ENCODE measurements at places on chromosomes 5 and 9.

DNA sequence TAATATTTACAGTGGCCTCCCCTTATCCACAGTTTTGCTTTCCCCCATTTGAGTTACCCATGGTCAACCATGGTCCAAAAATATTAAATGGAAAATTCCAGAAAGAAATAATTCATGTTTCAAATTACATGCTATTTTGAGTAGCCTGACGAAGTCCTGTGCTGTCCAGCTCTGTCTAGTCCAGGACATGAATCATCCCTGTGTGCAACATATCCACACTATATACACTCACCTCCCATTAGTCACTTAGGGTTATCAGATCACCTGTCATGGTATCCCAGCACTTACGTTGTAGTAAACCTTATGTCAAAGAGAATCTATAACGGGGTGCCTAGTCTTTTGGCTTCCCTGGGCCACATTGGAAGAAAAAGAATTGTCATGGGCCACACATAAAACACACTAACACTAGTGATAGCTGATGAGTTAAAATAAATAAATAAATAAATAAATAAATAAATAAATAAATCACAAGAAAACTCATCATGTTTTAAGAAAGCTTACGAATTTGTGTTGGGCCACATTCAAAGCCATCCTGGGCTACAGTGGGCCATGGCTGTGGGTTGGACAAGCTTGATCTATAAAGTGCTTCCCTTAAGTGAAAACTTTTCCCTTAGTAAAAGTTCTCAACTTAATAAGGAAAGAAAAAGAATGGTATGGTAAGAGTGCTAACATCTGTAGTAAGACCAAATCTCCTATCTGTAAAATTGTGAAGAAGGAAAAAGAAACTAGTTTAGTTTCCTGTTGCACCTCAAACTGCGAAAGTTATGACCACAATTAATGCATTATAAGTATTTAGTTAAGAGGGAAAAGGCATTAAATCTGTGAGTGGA, 15.9 kb upstream of the OMD start:
- no peak for DNase-seq

DNA sequence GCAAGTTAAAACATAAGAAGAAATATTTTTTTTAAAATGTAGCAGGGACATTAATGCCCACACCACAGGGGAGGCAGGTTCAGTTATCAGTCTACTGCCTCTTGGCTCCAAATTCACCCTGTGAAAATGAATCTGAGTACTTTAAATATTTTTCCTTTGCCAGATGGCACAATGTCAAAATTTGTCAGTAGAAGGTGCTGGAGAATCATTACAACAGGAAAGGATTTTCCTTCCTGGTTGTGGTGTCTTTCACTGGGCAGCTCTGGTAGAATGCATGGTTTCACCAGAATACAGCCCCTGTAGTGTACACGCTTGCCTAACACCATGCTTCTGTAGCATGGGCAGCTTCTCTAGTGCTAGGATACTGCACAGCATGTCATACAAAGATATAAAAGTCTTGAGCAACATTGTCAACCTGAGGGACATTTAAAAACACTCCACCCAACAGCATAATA, 9.7 kb upstream of the SREK1 start:
- no peak for DNase-seq

DNA sequence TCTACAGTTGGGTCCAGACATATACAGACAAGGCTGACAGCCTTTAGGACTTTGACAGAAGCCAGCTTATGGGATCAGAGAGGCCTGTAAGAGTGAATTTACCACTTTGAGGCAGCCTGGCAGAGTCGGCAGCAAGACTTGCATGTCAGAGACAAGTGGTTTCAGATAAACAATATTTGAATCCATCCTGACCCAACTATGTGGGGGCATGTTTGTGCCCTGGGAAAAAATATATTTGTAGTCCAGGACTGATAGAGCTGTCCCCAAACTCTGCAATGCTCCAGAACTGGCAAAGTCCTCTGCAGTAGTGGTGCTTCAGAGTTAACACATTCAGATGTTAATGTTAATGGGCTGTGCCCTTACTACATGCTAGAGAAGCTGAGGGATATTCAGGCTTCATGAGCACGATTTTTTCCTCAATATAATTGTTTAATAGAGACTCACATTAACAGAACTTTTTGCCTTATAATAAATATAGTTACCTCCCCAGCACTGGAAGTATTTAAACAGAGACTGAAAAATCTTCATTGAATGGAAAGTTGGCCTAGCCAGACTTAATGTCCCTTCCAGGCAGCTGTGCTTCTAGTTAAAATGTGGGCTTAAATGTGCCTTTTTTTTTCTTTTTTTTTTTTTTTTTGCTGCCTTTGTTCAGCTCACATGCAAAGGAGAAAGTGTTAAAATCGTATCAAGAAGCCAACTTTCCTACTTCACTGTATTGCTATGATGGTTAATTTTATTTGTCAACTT, 42.9 kb downstream of the FEM1C start:
- no peak for DNase-seq

DNA sequence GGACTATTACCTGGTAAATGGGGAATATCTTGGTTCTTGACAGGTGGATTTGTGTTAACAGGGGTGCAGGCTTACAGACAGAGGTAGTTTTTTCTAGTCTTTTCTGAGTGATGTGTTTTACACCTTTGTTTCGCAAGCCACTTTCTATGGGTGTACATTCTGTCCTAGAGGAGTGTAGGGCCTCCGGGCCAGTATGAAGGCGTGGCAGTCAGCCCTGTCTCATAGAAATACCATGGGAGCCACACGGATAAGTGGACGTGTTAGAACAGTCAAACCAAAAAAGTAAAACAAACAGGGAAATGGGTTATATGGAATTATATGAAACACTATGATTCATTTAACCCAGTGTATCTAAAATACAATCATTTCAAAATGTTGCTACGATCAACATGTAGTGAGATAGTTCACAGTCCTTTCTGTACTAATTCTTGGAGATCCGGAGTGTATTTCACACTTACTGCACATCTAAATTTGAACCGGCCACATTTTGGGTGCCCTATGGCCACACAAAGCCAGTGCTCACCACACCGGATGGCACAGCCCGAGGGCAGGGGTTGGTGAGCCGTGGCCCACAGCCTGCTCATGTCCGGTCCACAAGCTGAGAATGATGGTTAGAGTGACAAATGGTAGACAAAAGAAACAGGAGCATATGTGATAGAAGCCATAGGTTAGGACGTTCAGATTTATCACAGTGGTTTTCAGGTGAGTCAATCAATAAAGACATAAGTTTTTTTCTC, 80.1 kb upstream of the IRX4 start:
- DNase-seq, result no peak

DNA sequence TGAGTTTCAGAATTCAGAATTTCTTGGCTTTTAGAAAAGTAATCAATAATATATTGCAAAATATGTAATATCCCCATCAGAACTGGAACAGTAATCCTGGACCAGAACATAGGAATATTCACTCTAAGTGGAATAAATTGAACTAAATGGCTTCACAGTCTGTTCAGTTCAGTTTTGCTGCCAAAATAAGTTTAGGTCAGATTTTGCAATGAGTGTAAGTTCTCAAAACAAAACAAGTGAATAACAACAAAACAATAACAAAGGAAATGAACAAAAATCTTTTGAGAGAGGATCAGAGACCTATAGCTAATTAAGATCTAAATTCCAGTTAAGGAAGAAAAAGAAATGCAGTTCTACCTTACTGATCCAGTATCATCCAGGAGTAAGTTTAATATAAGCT, 9.3 kb downstream of the PTGER4 start:
- no peak for DNase-seq

GRCh38 chr5:170746075-170746960, 37.2 kb upstream of the GABRP start:
- no peak for DNase-seq

- DNase-seq, result no peak
Observed at GRCh38 chr5:108590799-108591198, 156.9 kb upstream of the FER start.

DNA sequence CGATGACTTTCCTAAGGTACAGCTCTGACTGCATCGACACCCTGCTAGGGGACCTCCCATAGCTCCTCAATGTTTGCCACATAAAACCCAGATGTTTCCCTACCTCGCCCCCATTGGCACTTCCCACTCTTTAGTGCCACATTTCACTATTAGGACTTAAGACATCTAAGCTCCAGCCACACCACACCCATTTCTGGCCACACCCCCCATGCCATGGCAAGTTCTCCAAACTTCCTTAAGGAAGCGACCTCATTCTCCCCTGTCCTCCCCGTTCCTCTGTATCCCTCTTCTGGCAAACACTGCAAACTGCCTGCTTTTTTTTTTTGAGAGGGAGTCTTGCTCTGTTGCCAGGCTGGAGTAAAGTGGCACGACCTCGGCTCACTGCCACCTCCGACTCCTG, 62.9 kb downstream of the USP20 start:
- no peak for DNase-seq

DNA sequence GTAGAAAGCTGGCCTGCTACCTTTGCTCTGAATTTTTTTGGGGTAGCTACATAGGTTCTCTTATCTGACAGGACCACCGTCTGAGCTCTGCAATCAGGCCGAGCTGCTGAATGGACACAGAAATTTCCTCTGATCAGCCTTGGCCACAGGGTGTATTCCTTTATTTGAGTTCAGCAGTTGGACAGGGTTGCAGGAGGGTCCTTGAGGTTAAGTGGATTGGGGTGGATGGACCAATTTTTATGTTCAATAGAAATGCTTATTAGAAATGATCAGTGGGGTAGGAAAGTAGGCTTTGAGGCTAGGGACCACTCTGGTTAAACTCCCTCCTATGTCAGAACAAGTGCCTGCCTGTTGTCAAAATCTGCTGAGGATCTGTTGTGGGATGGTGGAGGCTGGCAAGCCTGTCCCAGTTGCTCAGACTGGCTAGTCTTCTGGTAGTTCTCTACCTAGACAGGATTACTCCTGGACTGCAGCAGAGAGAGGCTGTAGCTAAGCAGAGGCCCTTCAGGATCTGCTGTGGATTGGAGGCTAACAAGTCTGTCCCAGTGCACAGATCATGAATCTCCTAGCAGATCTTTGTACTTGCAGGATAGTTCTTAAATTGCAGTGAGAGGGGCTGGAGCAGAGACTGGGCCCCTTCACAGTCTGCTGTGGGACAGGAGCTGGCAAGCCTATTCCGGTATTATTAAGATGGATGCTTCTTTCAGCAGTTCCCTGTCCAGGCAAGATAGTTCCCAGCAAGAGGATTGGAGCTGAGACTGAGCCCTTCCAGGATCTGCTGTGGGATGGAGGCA, 18.0 kb downstream of the XRCC4 start:
- DNase-seq, result no peak

DNA sequence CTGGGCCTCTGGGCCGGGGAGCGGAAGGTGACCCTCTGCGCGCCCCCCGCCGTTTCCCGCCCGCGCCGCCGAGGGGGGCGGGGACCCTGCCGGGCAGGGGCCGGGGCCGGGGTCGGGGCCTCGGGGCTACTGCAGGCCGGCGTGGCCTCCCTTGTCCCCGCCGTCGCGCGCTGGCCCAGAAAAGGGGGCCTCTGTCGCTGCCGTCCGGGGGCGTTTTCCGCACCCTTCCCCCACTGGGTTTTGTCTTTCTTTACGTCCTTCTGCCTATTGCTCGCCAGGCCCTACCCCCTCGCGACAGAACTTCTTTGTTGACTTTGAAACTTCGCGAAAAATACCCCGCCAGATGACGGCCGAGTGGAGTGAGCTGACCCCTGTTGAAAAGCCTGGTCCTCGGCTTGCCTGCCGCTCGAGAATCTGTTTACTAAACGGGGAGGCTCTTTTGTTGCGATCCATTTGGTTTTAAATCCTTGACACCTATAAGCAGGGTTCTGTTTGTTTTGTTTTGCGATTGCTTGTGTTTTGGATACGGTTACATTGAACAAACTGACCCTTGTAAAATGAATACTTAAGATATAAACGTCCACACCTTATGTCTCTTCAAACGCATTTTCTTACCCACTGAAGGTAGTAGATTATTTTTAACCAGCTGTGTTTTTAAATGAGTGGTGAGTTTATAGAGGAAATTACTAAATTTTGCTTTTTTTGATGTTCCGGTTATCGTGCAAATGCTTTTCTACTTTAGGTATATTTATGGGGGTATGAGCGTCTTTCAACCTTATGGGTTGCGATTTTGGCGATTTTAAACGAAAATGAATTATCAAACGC, 765 bp downstream of the MARCHF6 start:
- peak; percentile 54 for DNase-seq

GRCh38 chr5:150377964-150378694, 20.6 kb downstream of the TCOF1 start:
- no peak for DNase-seq

- DNase-seq, result no peak
Observed at GRCh38 chr9:94148419-94148818, 64.2 kb downstream of the PTPDC1 start.

GRCh38 chr5:4837489-4838058, 302.6 kb upstream of the ADAMTS16 start:
- no peak for DNase-seq

- DNase-seq, result no peak
Observed at GRCh38 chr5:83048277-83048676, 28.9 kb downstream of the TMEM167A start.

GRCh38 chr9:69322256-69322655, 2.8 kb upstream of the ENTREP1 start:
- DNase-seq, result no peak

DNA sequence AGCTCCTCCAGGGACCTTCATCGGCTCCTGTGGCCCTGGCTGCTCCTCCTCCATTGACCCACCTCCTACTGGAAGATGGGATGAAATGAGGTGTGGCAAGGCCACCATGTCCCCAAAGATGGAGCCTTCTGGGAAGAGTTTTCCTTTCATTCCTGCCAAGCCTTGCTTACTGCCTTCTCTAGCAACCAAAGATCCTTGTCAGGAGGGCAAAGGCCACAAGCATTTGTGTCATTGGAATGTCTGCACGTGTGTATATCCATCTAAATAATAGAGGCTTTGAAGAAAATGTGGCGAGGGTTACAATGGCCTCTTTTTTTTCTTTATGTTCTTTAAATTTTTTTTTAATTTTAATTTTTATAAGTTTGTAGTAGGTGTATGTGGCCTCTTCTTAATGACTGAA, 313.6 kb downstream of the ARHGEF28 start:
- DNase-seq, result no peak

- DNase-seq, result no peak
Observed at GRCh38 chr5:127373858-127374491, 83.4 kb downstream of the MEGF10 start.

Data from activated CD4-positive, alpha-beta T cell treated with anti-CD3 and anti-CD28 coated beads, Interleukin-2, amount 50 U/mL, for 48 hours (primary cell).